Smooth muscle cell of the umbilical artery (primary cell): ENCODE measurements at places on chromosomes 12 and 14. TPM values are rescaled to one million over a fixed set of nuclear protein-coding genes. Genes with fewer than 3 reads are reported as not detected.

GLT8D2 gene
- total RNA-seq, result 29.2 and 74.8 TPM in 2 replicates

AQP2 gene
- total RNA-seq, result not detected in 2 replicates

EGLN3 gene
- total RNA-seq, result 1.1 and 1.8 TPM in 2 replicates

UBR7 gene
- 15.7 and 27.3 TPM in 2 replicates for total RNA-seq

OTOGL gene
- under 0.01 and 0.09 TPM in 2 replicates for total RNA-seq

CLEC4C gene
- not detected in 2 replicates for total RNA-seq

L2HGDH gene
- 3.6 and 4.6 TPM in 2 replicates for total RNA-seq

DAD1 gene
- 225 and 277 TPM in 2 replicates for total RNA-seq

GALNT6 gene
- 43.9 and 66.1 TPM in 2 replicates for total RNA-seq

BHLHE41 gene
- total RNA-seq, result 16.0 and 27.8 TPM in 2 replicates

ZNF385A gene
- total RNA-seq, result 1.5 and 2.6 TPM in 2 replicates

LRTM2 gene
- not detected in 2 replicates for total RNA-seq

KRT85 gene
- not detected in 2 replicates for total RNA-seq

HOTAIR gene
- 5.7 and 6.2 TPM in 2 replicates for total RNA-seq

TMEM229B gene
- total RNA-seq, result 1.8 and 2.4 TPM in 2 replicates

SLCO1A2 gene
- not detected in 2 replicates for total RNA-seq

IGF1 gene
- total RNA-seq, result under 0.01 TPM in 1 of 2 replicates, not detected in the other

CACNA1C gene
- total RNA-seq, result 1.5 and 2.5 TPM in 2 replicates

KCNJ8 gene
- total RNA-seq, result 1.8 and 6.2 TPM in 2 replicates

IFNG-AS1 gene
- not detected in 2 replicates for total RNA-seq

PRPH gene
- not detected in 2 replicates for total RNA-seq

LIN52 gene
- total RNA-seq, result 7.8 and 9.2 TPM in 2 replicates

SALL2 gene
- total RNA-seq, result 3.0 and 4.4 TPM in 2 replicates

ANO4 gene
- total RNA-seq, result 2.0 and 15.7 TPM in 2 replicates
